ENCODE measurements at places on chromosomes 12 and 14.

- no peak for ATAC-seq
Measured at GRCh38 chr14:52272375-52272774, 4.9 kb downstream of the PTGDR start.

DNA sequence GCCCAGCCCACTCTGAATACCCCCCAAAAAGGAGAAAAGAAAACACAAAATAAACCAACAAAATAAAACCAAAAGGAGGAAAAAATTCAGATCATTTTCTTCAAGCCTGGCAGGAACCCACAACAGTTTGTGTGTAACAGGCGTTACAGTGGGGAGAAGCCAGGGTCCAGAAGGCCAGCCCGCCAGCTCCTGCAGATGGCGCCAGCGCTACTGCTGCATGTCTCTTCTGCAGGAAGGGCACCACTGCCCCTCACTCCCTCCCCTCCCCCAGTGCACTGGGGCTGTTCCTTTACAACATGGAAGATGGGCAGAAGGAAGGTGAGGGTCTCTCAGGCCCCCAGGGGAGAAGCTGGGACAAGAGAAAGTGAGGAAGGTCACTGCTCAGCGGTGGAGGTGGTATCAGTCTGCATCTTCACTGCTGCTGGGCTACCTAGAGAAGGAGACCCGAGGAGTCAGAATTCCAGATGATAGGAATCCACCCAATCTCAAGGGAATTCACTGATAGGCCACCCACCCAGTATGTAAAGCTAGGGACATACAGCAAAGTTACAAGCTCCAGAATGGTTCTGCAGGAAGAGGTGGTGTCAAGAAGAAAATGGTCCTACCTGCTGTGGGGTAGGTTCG is 2.3 kb upstream of the NOP2 start:
- ATAC-seq, result no peak

DNA sequence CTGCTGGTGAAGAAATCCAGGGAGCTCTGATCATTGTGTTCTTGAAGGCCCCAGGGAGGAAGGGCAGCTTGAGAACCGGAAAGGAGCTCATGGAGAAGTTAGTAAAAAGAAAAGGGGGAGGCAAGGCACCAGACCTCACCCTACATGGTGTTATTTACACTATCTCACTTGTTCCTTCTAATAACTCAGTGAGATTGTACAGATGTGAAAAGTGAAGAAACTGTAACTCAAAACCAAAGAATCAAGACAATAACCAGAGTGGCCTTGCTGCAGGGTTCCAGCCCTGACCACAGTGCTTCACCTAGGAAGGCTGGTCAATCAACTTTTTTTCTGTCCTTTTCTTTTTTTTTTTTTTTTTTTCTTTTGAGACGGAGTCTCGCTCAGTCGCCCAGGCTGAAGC is 353.6 kb downstream of the TMTC2 start:
- ATAC-seq, result no peak

DNA sequence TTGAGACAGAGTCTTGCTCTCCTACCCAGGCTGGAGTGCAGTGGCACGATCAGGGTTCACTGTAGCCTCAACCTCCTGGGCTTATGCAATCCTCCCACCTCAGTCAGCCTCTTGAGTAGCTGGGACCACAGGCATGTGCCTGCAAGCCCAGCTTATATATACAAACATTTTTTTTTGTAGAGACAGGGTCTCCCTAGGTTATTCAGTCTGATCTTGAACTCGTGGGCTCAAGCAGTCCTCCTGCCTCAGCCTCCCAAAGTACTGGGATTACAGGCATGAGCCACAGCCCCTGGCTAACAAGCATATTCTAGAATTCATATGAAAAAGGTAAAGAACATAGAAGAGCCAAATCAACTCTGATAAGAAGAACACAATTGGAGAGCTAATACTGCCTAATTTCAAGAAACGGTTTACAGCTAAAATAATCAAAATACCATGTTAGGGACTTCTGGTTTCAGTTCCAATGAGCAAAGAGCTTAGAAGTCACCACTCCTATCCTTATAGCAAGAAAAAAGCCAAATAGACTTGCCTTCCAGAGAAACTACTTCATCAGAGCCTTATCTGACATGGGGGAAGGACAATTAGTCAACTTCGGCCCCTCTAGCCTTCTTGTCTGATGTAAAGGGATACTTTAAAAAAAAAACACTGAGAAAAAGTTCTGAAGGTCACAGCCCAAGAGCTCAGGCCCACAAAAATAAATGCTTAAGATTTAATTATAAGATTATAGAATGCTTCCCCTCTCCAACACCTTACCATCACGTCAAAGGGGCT is 37.6 kb downstream of the TMEM116 start:
- ATAC-seq, result no peak

DNA sequence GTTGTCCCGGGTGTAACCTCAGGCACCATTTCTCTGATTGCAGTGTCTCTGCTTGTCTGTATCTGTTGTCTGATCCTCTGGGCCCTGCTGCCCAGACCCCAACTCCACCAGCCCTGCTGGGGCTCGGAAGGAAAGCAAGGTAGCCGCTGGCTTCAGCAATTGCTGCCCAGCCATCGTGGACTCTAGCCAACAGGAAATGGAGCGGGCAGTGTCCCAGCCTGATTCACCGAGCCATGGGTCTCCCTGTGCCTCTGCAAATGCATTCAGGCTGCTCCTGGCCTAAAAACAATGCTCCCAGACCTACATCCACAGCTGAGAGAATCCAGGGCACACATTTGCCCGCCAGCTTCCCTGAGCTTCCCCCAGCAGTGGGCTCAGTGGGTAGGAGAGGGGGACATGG is 9.2 kb downstream of the TUNAR start:
- ATAC-seq, result no peak

DNA sequence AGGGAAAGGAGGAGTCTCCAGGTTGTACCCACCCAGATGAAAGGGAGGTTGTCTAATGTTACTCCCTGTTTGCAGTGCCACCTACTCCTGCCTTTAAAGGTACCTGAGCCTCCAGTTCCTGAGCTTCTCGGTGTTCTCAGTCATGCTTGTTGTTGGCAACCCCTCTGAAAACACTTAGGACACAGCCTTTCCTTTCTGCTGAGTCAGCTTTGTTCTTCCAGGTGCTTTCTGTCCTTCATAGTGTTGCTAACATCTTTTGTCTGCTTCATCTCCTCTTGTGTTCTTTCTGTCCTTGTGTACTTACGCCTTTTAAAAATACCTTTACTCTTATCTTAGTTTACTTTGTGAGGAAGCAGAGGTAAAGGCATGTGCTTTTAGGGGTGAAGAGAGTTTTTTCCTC is 97.0 kb upstream of the NEDD1 start:
- no peak for ATAC-seq
